NCI-H1417 treated with DMSO at 0.1 percent for 48 hours (cell line): ENCODE measurements at places on chromosomes 6 and 20.
A peak's percentile ranks its signal among the peaks of the same experiment; 100 is the strongest.

GRCh38 chr6:6002848-6003620 is 3.7 kb downstream of the NRN1 start:
- no peak for DNase-seq

DNA sequence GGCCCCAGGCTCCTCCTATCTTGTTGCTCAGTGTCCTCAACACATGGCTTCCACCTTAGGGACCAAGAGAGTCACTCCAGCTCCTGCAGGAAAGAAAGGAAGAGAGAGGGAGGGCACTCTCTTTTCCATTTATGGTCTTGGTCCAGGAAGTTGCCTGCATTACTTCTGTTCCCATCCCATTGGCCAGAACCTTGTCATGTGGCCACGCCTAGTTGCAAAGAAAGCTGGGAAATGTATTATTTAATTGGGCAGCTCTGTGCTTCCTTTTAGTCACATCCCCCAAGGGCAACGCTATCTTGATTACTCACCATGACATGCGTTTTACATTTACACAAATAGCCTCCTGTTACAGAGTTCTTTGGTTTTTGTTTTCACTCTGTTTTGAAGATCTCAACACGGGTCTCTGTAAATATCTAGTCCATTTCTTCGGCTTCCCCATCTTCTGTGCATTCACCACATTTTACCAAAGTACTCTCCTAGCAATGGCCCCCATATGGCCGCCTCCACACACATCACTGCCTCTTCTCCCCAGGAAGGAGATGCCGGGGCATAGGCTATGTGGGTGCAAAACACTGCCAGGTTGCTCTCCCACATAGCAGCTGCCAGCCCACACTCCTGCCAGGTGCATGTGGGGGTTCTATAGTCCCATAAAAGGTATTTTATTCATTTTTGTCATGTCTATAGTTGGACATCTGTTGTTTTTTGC is 35.7 kb upstream of the ZMYND8 start:
- no peak for DNase-seq

DNA sequence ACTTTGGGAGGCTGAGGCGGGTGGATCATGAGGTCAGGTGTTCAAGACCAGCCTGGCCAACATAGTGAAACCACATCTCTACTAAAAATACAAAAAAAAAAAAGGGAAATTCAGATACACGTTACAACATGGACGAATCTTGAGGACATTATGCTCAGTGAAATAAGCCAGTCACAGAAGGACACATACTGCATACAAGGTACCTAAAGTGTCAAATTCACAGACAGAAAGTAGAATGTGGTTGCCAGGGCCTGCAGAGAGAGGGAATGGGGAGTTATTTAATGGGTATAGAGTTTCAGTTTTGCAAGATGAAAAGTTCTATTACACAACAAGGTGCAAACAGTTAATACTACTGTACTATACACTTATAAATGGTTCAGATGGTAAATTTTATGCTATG is 75.1 kb downstream of the SNX5 start:
- DNase-seq, result no peak

- DNase-seq, result no peak
Measured at GRCh38 chr6:3137057-3137777, 18.7 kb downstream of the BPHL start.

GRCh38 chr6:153167907-153168306 is 36.8 kb upstream of the RGS17 start:
- DNase-seq, result no peak

GRCh38 chr6:160347259-160348222 is 637 bp upstream of the SLC22A3 start:
- no peak for DNase-seq

DNA sequence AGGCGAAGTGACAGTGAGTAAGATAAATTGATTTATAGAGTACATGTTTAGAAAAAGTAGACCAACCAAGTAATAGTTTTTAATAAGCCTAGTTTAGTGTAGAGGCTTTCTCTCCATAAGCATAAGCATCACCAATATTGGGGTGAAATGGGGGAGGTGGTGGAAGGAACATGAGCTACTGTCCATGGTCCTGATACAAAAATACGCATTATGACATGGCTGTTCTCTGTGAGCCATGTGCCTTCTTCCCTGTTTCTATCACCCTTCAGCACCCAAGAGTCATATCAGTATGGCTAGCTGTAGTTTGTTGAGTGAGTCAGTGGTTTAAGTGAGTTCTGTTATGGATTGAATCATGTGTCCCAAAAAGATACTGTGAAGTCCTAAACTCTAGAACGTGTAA is 150.8 kb downstream of the EDN1 start:
- DNase-seq, result no peak

DNA sequence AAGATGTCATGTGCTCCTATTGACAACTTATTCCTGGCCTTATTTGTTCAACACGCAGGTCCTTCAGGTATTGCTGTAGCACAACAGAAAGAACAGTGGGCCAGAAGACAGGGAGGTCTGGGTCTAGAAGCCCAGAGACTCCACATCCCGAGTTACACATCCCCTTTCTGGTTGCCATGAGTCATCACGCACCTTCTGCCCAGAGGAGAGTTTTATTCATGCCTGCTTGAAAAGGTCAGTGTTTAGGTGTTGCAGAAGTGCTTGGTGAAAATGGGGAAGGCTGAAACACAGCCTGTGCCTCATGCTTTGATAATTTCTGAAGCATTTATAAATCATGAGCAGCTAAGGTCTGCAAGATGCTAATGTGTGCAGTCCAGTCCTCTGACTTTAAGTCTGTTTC is 256.4 kb downstream of the GMPR start:
- DNase-seq, result no peak

DNA sequence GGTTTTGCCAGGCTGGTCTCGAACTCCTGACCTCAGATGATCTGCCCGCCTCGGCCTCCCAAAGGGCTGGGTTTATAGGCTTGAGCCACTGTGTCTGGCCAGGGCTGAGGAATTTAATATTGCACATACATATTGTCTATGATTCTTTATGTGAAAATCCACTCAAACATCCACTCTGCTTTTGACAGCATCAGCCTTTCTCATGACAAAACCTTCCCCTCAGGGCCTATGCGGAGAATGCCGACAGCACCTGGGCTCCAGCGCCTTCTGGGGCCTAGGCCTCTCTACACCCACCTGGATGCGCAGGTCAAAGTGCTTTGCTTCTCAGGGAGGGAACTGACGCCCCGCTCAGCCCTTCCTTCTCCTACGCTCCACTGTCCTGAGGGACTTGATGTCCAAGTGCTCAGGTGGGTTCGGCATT is 5.4 kb downstream of the RAMACL start:
- DNase-seq, result no peak

DNA sequence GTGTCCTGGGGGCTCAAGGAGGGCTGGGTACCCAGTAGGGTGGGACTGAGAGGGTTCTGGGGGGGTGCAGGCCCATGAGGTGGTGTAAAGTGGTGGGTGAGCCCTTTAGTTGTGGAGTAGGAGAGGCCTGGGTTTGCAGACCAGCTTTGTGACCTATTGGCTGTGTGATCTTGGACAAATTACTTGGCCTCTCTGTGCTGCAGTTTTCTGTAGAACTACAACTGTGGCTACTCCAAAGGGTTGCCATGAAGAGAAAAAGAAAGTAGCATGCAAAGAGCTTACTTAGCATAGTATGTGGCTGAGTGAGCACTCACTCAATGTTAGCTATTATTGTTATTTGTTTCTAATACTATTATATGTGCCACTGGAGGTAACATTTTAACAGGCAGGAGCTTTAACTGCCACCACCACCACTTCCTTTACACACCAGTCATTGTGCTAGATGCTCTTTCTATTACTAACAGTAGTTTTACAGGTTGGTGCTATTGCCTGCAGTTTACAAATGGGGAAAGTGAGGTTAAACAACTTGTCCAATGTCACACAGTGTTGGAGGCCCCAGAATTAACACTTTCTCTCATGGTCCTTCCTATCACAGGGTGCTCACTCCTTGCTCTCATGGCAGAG is 286.8 kb downstream of the DHX35 start:
- no peak for DNase-seq

GRCh38 chr6:20817806-20818320 is 283.6 kb downstream of the CDKAL1 start:
- DNase-seq, result no peak

- no peak for DNase-seq
Measured at GRCh38 chr6:113585246-113585645, 271.9 kb upstream of the MARCKS start.

- DNase-seq, result no peak
Measured at GRCh38 chr20:45752746-45753145, 30.6 kb downstream of the SPINT4 start.

- DNase-seq, result no peak
Measured at GRCh38 chr6:110629153-110629552, 152.7 kb upstream of the SLC22A16 start.

- no peak for DNase-seq
Measured at GRCh38 chr6:150592377-150592995, 7.2 kb upstream of the PLEKHG1 start.

DNA sequence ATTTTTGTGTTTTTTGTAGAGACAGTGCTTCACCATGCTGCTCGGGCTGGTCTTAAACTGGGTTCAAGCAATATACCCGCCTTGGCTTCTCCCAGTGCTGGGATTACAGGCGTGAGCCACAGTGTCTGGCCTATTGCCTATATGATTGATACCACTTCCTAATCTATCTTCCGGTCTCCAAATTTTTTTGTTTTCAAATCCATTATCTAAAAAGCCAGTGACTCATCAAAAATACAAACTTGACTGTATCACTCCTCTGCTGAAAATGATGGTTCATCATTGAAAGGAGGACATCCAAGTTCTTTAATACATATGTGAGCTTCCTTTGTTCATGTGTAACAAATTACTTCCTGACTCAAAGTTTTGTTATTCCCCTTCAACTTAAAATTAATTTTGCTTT is 35.5 kb downstream of the FAM8A1 start:
- no peak for DNase-seq

DNA sequence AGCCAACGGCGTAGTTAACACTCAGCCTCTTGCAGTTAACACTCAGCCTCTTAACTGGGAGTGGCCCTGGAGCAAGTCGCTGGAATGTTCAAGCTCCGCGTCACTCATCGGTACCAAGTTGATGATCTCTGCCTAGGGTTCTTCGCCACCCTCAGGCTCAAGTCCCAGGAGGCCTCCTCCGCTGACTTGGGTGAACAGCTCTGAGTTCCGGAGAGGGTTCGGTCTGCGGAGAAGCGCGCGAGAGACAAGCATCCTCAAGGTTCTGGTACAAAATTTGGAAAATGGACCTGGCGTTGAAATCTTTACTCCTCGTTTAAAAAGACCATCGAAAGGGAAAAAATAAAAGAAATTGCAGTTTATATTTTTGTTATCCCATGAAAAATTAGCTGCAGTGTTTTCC is 876 bp upstream of the DSP start:
- no peak for DNase-seq

DNA sequence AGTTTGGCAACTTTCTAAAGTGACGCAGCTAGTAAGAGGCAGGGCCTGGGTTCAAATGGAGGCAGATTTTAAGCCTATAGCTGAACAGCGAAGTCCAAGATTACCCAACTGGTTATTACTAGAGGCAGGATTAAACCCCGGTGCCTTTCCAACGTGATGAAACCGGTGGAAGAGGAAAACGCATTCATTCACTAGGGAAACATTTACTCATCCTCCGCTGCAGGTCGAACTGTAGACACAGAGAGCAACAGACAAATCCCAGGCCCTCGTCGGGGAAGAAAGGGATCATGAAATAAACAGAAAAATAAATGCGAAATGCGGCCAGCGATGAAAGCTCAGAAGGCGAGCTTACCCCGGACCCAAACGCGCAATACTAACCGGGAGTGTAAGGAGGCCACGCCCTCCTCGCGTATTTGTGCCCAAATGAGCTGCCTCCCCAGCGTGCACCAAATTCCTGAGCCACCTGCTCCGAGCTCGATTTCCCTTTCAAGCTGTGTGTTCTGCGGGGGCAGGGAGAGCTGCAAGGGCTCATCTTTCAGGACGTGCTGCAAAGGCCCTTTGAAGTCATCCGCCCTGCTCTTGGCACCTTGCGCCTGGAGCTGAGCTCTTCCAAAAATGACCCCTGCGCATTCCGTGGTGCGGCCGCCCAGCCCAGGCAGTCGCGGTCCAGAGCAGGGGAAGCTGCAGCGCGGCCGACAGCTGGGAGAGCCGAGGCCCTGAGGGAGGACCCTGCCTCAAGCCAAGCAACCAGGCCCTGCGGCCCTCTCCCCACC is 46.9 kb downstream of the PDYN start:
- DNase-seq, result no peak

DNA sequence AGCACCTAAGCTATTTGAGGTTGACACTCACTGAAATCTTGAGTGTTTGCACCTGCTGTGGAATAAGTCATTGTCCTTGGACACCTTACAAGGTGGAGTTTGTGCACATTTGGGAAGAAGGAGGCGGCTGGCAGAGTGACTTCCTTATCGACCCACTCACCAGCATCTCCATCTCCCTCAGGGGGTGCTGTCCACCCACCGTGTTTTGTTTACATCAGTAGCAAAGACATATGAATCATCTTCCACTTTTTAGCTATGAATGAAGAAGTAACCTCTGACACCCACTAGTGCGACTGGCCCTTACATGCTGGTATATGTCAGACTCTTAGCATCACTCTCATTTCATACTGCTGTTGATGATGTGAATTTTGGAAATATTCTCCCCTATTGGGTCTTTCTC is 119.5 kb upstream of the SGK1 start:
- DNase-seq, result no peak

GRCh38 chr6:10310330-10310653 is 104.6 kb downstream of the TFAP2A start:
- DNase-seq, result peak; percentile 76

GRCh38 chr6:155274533-155274932 is 10.7 kb downstream of the CLDN20 start:
- no peak for DNase-seq

DNA sequence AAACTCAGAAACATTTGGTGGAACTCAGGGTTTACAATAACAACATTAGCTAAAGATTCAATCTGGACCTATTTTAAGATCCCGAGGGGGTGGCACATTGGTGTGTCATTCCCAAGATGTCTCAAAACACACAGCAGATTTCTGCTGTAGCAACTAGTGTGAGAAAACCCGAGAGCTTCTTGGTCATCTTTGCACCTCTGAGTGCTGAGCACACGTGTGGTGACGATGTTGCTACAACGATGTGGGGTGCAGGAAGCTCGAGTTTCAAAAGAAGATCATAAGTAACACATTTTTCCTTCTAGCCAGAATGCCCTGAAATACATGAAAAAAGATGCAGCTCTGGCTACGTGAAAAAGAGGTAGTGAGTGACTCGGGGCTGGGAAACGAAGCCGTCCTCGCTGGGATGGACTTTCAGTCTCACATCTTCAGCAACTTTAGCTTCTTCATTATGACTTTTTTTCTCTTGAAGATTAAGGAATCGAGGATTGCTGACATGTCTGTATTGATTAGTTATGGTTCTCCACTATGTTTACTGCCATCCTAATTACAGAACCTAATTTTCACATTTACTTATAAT is 1.5 kb downstream of the RAMACL start:
- no peak for DNase-seq

DNA sequence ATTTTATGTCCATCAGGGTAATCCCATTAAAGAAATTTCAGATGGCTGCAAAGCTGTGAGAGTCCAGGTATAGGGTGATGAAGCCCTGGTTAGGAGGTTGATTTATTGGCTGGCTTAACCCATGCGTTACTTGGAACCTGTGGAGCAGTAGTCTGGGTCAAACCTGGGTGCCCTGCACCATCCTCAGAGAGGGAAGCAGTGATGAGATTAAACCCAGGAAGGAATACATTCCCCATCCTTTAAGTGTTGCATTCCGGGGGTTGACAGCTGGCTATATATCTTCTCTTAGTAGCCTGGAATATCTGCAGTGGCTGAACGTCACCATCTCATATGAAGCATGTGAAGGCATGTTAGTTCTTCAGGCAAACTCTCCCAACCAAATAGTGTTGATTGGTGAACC is 44.9 kb upstream of the JAG1 start:
- DNase-seq, result no peak

- DNase-seq, result no peak
Measured at GRCh38 chr6:40755046-40755681, 168.0 kb upstream of the LRFN2 start.
